ENCODE measurements at places on chromosomes 7 and 10. TPM values are rescaled to one million over a fixed set of nuclear protein-coding genes. Genes with fewer than 3 reads are reported as not detected.

The SLC16A12 gene
- 0.33 TPM for total RNA-seq

The KCNH2 gene
- 0.79 TPM for total RNA-seq

The TWNK gene
- total RNA-seq, result 11.8 TPM

The PVRIG gene
- total RNA-seq, result not detected

The WDR86 gene
- 0.26 TPM for total RNA-seq

The RTKN2 gene
- 3.3 TPM for total RNA-seq

The LIPK gene
- not detected for total RNA-seq

The SVOPL gene
- not detected for total RNA-seq

The GAD2 gene
- total RNA-seq, result not detected

The PFKFB3 gene
- total RNA-seq, result 151 TPM

The NKX1-2 gene
- not detected for total RNA-seq

The TRDMT1 gene
- 5.2 TPM for total RNA-seq

The CH25H gene
- total RNA-seq, result 0.20 TPM

The RBM48 gene
- 8.1 TPM for total RNA-seq

The SPDYE16 gene
- not detected for total RNA-seq

The ZNF316 gene
- 14.7 TPM for total RNA-seq

The PALD1 gene
- 0.40 TPM for total RNA-seq

The VPS37D gene
- 5.7 TPM for total RNA-seq

The VSTM4 gene
- 8.2 TPM for total RNA-seq

The LFNG gene
- 19.7 TPM for total RNA-seq

The WNT16 gene
- 0.33 TPM for total RNA-seq

The GBX1 gene
- not detected for total RNA-seq

The ACHE gene
- total RNA-seq, result 0.13 TPM

The ADAM8 gene
- total RNA-seq, result 2.7 TPM

The SORCS1 gene
- total RNA-seq, result not detected

The H2BK1 gene
- total RNA-seq, result not detected

The CABCOCO1 gene
- 0.26 TPM for total RNA-seq

The PNLIP gene
- not detected for total RNA-seq
